NCI-H2171 (cell line): ENCODE measurements at places on chromosomes 2 and 18.

GRCh38 chr2:194060269-194060668, 1596.8 kb upstream of the SLC39A10 start:
- no peak for DNase-seq

GRCh38 chr2:181570833-181571661, 85.9 kb downstream of the CERKL start:
- no peak for DNase-seq

- no peak for DNase-seq
These were observed 201.0 kb downstream of the PMAIP1 start for GRCh38 chr18:60100778-60101177.

- DNase-seq: no peak
These were observed 916 bp downstream of the CETN1 start for GRCh38 chr18:581096-581495.

DNA sequence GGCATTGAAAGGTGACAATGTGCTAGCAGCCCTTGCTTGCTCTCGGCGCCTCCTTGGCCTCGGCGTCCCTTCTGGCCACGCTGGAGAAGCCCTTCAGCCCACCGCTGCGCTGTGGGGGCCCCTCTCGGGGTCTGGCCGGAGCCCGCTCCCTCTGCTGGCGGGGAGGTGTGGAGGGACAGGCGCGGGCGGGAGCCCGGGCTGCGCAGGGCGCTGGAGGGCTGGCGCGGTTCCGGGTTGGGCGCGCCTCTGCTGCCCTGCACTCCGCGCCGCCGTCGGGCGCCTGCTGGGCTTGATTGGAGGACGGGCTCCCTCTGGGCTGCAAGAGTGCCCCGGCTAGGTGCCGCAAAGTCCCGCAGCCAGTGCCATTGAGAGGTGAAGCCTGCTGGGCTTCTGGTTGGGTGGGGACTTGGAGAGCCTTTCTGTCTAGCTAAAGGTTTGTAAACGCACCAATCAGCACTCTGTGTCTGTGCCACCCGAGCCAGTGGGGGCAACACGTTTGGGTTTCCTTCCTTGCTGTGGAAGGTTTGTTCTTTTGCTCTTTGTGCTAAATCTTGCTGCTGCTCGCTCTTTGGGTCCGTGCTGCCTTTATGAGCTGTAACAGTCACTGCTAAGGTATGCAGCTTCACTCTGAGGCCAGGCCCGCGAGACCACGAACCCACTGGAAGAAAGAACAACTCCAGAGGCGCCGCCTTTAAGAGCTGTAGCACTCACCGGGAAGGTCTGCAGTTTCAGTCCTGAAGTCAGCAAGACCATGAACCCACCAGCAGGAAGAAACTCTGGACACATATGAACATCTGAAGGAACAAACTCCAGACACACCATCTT, 14.8 kb upstream of the IMP4 start:
- DNase-seq: no peak
